Naive thymus-derived CD8-positive, alpha-beta T cell (primary cell): ENCODE measurements at places on chromosomes 11 and 22.
A peak's percentile ranks its signal among the peaks of the same experiment; 100 is the strongest.

DNA sequence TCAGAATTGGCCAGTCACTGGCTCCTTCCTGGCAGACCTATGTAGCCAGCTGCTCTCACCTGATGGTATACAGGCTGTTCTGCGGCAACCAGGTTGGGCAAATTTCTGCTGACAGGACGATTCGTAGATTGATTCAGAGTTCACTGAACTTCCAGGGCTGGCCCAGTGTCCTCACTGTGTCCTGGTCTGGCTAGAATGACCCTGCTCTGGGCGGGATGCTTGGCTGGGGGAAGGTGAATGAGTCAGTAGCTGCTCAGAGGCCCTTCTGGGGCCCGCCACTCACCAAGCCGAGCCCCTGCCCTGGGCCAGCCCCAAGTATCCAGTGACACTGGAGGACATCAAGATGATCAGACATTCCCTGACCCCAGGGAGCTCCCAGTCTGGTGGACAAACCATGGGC, 62.9 kb upstream of the WNT11 start:
- DNase-seq = no peak
- H3K4me1 ChIP-seq = no peaks in the 10 kb centered on the region
- no peaks in the 10 kb centered on the region for H3K27me3 ChIP-seq
- no peaks in the 10 kb centered on the region for H3K36me3 ChIP-seq
- H3K27ac ChIP-seq = no peak overlapping the region

- H3K4me3 ChIP-seq = no peak overlapping the region
- H3K27me3 ChIP-seq = peaks cover 10% of the 10 kb centered on the region
- DNase-seq = no peak
- H3K36me3 ChIP-seq = no peaks in the 10 kb centered on the region
Observed at GRCh38 chr11:72653649-72654048, 20.6 kb downstream of the PDE2A start.

GRCh38 chr11:126328938-126329643, 25.2 kb downstream of the DCPS start:
- H3K27ac ChIP-seq = no peak overlapping the region
- peaks cover 45% of the 10 kb centered on the region for H3K4me1 ChIP-seq
- peaks cover 13% of the 10 kb centered on the region for H3K36me3 ChIP-seq
- no peaks in the 10 kb centered on the region for H3K27me3 ChIP-seq
- no peak overlapping the region for H3K4me3 ChIP-seq
- no peak for DNase-seq

DNA sequence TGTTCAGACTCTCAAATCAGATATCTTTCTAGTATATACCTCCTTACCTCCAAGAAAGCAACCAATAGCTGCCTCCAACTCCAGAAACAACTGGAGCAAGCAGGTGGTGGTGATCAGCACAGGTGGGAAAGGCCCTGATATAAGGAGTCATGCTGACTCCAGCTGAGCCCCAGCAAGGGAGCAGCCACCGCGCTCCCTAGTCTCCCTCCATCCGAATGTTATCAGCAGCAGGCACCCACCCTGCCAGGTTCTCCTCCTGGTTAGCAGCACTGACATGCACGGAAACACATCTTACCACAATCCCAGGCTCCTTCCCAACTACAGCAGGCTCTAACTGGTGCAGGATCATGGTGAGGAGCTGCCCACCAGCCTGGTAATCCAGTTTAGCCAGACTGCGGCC, 18.5 kb upstream of the STK33 start:
- peaks cover 6% of the 10 kb centered on the region for H3K36me3 ChIP-seq
- no peak for DNase-seq
- H3K27ac ChIP-seq = no peak overlapping the region

DNA sequence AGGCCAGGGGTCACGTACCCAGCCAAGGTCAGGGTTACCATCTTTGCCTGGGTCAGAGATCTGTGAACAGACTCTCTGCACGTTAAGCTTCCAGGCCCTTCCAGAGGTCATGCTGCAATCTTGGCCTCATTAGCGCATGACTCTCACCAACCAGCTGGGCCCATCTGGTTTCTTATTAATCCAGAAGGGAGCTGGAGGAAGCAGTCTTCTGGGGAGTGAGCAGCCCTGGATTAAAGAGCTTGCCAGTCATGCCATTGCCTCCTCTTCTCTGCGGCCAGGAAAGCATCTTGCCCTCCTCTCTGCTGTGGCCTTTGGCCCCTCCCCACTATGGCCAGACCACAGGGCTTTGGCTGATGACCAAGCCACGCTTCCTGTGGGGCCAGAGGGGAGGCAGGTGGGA, 57.4 kb downstream of the CHST1 start:
- no peak for DNase-seq
- H3K4me1 ChIP-seq = no peaks in the 10 kb centered on the region
- H3K36me3 ChIP-seq = no peaks in the 10 kb centered on the region
- H3K27ac ChIP-seq = no peak overlapping the region

DNA sequence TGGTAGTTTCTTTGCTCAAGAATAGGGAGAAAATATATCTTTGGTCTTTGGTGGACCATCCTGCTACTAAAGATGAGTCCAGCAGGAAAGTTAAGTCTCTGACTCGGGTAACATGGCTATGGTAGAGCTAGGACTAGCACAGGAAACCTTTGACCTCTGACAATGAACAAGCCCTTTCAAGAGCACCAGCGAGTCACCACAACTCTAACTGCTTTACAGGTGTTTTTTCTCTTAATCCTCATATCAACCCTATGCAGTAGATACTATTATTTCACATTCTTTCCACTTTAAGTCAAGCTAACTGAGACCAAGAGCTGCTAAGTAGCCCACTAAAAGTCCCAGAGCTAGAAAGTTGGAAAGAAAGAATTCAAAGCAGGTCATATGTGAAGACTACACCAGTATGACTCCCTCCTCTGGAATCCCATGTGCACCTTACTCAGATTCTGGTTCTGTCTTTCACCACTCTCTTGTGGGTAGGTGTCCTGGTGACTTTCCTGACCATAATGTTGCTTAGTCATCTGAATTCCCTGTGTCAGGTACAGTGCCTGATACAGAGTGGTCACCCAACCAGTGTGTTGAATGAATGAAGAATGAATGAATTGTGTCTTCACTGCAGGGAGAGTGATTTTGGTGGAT, 53.8 kb upstream of the ME3 start:
- no peak overlapping the region for H3K27ac ChIP-seq

- H3K4me3 ChIP-seq = peak overlapping the region; percentile 99
- DNase-seq = peak; percentile 72
- H3K4me1 ChIP-seq = peaks cover 62% of the 10 kb centered on the region
- peaks cover 8% of the 10 kb centered on the region for H3K36me3 ChIP-seq
- H3K27me3 ChIP-seq = no peaks in the 10 kb centered on the region
Observed at GRCh38 chr11:67240576-67241389, 25.5 kb upstream of the GRK2 start.

- H3K27me3 ChIP-seq = peaks cover 2% of the 10 kb centered on the region
- no peak overlapping the region for H3K27ac ChIP-seq
- H3K36me3 ChIP-seq = no peaks in the 10 kb centered on the region
- H3K4me3 ChIP-seq = no peak overlapping the region
- no peaks in the 10 kb centered on the region for H3K4me1 ChIP-seq
Observed at GRCh38 chr22:17578136-17578754, 14.9 kb downstream of the SLC25A18 start.

DNA sequence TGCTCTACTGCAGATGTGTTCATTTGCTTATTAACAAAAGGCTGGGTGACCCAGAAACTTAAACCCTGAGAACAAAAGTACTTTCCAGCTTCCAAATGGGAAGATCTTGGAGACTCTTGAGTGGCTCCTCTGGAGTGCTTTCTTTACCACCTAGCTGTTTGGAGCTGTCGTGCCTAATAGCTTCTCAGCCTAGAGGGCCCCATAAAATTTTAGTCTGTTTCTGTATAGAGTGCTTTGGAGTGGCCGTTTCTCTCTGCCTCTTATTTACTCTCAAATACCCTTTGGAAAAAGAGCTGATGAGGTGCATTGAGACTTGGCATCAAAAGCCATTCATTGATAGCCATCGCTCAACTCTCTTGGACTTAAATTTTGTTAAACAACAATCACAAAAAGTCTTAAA, 50.7 kb downstream of the ZNRF3 start:
- H3K27ac ChIP-seq = no peak overlapping the region
- peaks cover 34% of the 10 kb centered on the region for H3K27me3 ChIP-seq
- DNase-seq = no peak
- no peak overlapping the region for H3K4me3 ChIP-seq
- no peaks in the 10 kb centered on the region for H3K4me1 ChIP-seq
- H3K36me3 ChIP-seq = no peaks in the 10 kb centered on the region

- no peak overlapping the region for H3K4me3 ChIP-seq
- DNase-seq = no peak
- peaks cover 21% of the 10 kb centered on the region for H3K27me3 ChIP-seq
- no peak overlapping the region for H3K27ac ChIP-seq
- peaks cover 47% of the 10 kb centered on the region for H3K4me1 ChIP-seq
Observed at GRCh38 chr11:130114726-130115125, 44.9 kb upstream of the ST14 start.

DNA sequence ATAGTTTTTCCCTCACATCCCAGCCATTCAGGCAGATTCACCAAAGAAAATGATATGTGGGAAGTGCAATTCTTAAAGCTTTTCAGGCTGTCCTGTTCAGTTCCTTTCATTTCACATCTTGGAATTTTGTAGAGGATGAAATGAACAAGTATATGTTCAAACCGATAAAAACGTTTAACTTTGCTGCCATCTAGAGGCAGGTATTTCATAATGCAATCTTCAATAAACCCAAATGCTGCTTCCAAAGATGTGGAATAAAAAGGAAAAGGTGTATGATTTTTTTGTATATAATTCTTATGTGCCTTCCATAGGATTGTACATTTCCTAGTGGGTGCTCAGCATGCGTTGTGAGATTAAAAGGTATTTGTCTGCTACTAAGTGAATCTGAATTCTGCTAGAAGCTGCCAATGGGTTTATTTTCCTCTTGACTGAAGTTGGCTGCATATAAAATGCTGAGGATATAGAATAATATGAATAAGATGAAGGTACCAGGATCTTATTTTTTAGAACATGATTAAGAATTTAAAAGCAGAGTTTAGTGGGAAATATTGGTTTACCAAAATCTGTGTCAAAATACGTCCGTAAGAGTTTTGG, 199.3 kb downstream of the PGR start:
- no peak for DNase-seq
- H3K36me3 ChIP-seq = no peaks in the 10 kb centered on the region
- H3K4me3 ChIP-seq = no peak overlapping the region
- no peak overlapping the region for H3K27ac ChIP-seq
- H3K4me1 ChIP-seq = no peaks in the 10 kb centered on the region

- no peak for DNase-seq
- H3K27ac ChIP-seq = no peak overlapping the region
- no peaks in the 10 kb centered on the region for H3K36me3 ChIP-seq
- H3K4me3 ChIP-seq = no peak overlapping the region
- H3K27me3 ChIP-seq = no peaks in the 10 kb centered on the region
- no peaks in the 10 kb centered on the region for H3K4me1 ChIP-seq
Observed at GRCh38 chr11:58392746-58393145, 13.9 kb downstream of the OR5B3 start.

DNA sequence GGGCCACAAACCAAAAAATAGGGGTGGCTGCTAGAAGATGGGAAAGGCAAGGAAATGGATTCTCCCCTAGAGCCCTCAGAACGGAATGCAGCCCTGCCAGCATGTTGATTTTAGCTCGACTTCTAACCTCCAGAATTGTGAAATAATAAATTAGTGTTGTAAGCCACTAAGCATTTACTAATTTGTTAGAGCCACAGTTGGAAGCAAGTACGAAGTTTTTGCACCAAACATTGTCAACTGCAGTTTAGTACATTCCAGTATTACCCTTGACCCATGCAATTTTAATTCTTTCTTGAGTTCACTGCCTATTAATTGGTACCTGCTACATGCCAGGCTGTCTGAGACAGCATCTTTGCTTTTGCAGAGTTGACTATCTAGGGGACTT, 32.2 kb downstream of the PARVA start:
- H3K4me1 ChIP-seq = no peaks in the 10 kb centered on the region
- H3K36me3 ChIP-seq = no peaks in the 10 kb centered on the region
- no peak overlapping the region for H3K27ac ChIP-seq
- H3K27me3 ChIP-seq = peaks cover 15% of the 10 kb centered on the region
- no peak overlapping the region for H3K4me3 ChIP-seq

GRCh38 chr11:9259981-9260837, 4.9 kb downstream of the DENND5A start:
- H3K4me3 ChIP-seq = peak overlapping the region; percentile 72
- peaks cover 17% of the 10 kb centered on the region for H3K36me3 ChIP-seq
- DNase-seq = no peak
- H3K27ac ChIP-seq = peak overlapping the region; percentile 49
- H3K4me1 ChIP-seq = peaks cover 38% of the 10 kb centered on the region

DNA sequence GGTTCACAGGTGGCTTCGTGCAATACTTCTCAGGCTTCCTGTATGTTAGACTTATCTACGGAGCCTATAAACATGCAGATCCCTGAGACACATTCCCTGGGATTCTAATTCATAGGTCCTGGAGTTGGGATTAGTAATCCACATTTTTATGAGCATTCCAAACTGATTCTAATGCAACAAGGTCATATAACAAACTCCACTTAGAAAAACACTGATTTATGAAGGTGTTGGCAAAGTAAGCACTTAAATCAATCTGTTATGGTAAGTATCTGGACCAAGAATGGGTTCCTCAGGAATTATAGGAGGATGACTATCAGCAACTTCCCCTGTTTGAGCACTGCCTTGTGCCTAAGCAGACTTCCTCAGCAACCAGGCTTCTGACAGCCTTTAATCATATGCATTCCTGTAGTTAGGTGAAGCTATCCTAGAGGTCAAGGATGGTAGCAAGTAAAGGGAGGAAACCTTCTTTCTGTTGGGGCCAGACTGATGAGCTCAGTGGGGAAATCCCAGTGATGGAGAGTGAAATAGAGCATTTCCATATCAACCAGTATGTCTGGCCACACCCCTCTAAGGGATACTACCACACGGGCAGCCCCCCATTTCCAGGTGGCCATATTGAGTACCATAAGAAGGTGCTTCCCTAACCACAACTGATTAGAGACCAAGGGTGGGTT, 89.6 kb downstream of the RASSF10 start:
- H3K36me3 ChIP-seq = no peaks in the 10 kb centered on the region
- no peak overlapping the region for H3K4me3 ChIP-seq
- H3K27ac ChIP-seq = no peak overlapping the region
- no peak for DNase-seq
- peaks cover 11% of the 10 kb centered on the region for H3K27me3 ChIP-seq

- peaks cover 14% of the 10 kb centered on the region for H3K27me3 ChIP-seq
- no peak for DNase-seq
- H3K36me3 ChIP-seq = no peaks in the 10 kb centered on the region
- no peak within 1 kb of the TSS for H3K4me3 ChIP-seq
Observed at GRCh38 chr22:29479417-29480261, at the start of gene NEFH. NEFH (plus strand) TSS chr22:29480218; CDS start chr22:29480263, 45 bp downstream.

DNA sequence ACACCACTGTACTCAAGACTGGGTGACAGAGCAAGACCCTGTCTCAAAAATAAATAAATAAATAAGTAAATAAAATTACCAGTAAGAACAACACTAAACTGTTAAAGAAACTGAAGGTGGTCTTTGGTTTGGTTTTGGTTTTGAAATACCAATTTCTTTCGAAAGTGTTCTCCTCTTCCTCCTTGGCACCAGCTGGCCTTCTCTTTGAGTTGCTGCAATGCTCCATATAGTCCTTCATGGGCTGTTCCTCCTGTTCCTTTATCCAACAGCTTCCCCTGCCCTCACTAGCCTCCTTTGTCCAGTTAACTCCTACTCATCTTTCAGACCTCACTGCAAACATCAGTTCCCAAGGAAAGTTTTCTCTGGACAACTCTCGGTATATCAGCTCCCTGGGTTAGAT, 5.0 kb upstream of the UVRAG start:
- peaks cover 13% of the 10 kb centered on the region for H3K4me1 ChIP-seq
- no peak overlapping the region for H3K27ac ChIP-seq
- no peak for DNase-seq
- H3K36me3 ChIP-seq = no peaks in the 10 kb centered on the region
- no peak overlapping the region for H3K4me3 ChIP-seq

GRCh38 chr11:12111549-12112520, 1.4 kb downstream of the MICAL2 start:
- H3K36me3 ChIP-seq = no peaks in the 10 kb centered on the region
- H3K4me3 ChIP-seq = peak overlapping the region; percentile 64
- DNase-seq = no peak
- H3K27me3 ChIP-seq = no peaks in the 10 kb centered on the region
- peaks cover 17% of the 10 kb centered on the region for H3K4me1 ChIP-seq
